ENCODE measurements at places on chromosomes 1 and 21. TPM values are rescaled to one million over a fixed set of nuclear protein-coding genes. Genes with fewer than 3 reads are reported as not detected.

UMODL1 gene
- under 0.01 TPM for total RNA-seq

ATP8B2 gene
- total RNA-seq, result 187 TPM

HFM1 gene
- 0.28 TPM for total RNA-seq

GJB5 gene
- 0.56 TPM for total RNA-seq

TRMT13 gene
- total RNA-seq, result 10.7 TPM

PRR9 gene
- not detected for total RNA-seq
